Stimulated activated naive CD4-positive, alpha-beta T cell treated with Interleukin-2 at 50 U/mL for 16 hours (primary cell): ENCODE measurements at places on chromosomes 3 and 15.

GRCh38 chr3:114741066-114741465, 406.0 kb downstream of the ZBTB20 start:
- DNase-seq = no peak

- DNase-seq = no peak
These were observed 28.1 kb downstream of the CCNL1 start for GRCh38 chr3:157131861-157132260.

DNA sequence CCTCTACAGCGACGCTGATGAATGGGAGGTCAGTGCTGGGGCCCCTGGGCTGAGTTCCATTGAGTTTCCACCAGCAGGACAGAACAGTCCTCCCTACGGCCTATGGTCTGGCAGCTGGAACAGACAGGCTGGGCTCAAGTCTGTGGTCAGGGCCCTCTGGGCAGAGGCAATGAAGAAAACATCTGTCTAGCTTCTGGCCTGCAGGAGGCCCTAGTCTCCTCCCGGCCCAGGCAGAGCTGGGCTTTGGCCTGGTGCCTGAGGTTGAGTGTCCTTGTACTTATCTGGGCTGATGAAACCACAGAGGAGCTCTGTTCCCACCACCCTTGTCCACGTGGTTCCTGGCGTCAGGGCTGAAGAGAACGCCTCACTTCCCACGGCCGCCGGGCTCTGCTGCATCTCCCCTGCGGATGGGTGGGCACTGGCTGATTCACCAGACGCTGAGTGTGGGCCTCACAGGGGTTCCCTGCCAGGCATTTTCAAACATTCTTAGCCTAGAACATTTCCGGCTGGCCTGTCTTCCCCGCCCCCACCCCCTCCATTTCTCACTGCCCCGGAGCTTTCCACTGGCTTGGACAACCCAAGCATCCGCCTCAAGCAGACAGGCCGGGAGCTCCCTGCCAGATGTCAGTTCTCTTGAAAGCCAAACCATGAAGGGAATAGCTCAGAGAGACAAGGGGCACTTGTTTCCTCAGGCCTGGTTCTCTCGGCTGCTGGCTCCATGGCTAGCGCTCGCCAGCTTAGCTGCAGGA, 20.3 kb downstream of the PPCDC start:
- no peak for DNase-seq

DNA sequence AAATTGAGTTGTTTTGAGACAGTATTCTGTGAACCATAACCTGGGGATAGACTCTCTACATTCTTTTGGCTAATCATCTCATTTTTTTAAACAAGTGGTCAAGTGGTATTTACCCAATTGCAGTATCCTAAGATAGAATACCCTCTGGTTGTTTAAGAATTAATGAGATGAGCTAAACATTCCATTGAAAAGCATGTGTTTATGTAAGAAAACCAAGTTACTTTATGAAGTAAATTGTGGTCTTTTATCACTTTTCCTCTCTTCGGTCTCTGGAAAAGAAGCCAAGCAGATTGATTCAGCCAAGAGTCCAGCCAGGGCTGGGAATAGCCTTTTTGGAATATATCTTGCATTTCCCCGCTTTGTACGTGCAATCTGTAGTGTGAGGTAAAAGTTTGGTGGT, 185.7 kb upstream of the TOPAZ1 start:
- DNase-seq = no peak

GRCh38 chr3:12824299-12824698, 17.1 kb downstream of the RPL32 start:
- DNase-seq = no peak

DNA sequence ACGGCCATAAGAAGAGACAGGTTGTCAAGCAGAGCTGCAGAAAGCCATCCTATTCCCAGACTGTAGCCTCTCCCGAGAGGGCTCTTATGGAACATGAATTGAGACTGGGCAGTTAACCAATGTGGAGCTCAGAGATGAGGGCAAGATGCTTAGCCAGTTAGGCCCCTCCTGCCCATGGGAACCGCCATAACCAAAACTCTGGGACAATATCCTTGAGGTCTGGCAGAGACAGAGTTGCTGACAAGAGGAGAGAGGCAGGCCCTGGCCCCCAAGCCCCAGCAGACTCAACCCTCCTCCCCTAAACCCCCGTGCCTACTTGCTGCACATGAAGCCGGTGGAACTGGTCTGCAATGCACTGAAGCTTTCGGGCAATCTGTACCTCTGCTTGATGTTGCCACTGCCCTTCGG, 4.8 kb downstream of the BMF start:
- no peak for DNase-seq

DNA sequence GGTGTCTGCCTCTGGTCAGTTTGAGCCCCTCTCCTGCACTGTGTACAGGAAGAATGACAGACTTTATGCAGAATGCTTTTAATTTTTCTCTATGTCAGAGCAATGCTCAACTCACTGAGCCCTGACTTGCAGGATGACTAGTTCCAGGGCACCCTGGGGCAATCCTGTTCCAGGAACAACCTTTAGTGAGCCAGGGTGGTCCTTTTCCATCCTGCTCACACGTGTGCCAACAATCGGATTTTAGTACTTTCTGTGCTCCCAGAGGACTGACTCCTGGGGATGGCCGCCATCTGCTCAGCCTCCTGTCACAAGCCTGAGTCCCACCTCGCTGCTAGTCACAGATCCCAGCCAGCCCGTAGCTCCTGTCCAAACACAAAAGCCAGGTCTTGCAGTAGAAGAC, 48.2 kb upstream of the ALDH1A3 start:
- no peak for DNase-seq

DNA sequence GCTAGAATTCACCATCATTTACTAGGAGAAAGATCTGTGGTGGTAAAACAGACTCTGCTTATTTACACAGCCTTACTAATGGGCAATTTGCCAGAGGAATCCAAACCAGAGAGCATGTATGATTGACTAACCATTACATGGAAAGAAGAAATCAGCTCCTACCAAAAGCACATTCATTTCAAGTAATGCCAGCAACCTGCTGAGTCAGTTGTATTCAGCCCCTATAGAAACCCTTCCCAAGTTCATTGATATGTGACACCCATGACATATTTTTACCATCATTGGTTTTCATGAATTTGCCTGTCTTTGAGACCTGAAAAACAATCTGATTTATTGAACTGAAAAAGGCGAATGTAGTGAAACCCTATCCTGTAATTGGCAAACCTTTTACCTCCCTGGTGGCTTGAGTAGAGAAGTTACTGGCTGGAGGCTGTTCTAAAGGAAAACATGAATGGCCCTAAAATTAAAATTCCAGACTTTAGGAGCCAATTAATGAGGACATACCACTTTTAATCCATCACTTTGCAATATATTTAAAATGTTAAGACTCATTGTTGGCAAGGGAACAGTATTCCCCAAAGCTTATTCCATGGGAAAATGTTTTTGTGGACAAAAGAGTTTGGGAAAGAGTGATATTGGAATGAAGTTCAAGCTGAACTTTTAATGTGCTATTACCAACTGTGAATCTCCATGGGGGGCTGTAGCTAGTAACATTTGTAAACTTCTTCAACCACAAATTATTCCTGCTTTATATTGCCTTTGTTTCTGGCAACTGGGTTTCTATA, 542.9 kb downstream of the FHIT start:
- DNase-seq = no peak

DNA sequence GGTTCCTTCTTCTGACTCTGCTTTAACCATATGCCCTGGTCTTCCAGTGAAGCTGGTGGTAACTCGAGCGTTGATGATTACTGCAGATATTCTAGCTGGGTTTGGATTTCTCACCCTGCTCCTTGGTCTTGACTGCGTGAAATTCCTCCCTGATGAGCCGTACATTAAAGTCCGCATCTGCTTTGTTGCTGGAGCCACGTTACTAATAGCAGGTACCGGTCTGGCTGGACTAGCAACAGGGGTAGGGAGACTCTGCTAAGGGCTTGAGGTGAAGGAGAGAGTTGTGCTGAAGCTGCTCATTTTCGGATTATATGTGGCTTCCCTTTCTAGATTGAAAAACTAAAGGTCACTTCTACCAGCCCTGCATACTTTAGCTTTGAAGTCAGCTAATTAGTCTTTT, 16.8 kb downstream of the CLDN16 start:
- no peak for DNase-seq
